ENCODE measurements at places on chromosomes 13 and 19.

DNA sequence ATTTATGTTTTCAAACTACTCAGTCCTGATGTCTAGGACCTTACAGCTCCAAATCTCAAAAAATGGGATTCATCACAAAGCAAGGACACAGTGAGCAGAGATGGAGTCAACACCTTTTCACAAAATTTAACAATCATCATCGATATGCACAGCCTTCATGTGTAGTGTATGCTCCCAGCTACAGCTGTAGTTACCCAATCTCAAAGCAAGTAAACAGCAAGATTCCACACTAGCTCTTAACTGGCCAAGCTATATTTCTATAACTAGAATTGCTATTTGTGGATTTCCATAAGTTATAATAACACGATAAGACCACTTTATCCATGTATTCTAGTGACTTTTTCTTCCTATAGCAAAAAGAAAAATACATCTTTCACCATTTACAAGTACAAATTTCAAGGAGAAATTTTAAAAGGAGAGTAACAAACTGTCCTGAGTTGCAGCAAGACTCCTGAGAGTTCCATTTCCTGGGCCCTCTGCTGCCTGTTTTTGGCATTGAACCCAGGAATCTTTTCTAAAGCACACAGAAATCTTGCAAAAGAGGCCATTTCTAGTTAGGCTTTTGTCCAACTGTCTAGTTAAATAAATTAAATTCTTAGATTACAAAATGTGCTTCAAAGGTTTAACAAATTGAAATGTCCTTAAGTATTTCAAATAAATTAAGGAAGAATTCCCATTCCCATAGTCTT is 460.6 kb downstream of the FGF14 start:
- DNase-seq = no peak

GRCh38 chr19:45471111-45471930 is 3.5 kb downstream of the FOSB start:
- DNase-seq = no peak

DNA sequence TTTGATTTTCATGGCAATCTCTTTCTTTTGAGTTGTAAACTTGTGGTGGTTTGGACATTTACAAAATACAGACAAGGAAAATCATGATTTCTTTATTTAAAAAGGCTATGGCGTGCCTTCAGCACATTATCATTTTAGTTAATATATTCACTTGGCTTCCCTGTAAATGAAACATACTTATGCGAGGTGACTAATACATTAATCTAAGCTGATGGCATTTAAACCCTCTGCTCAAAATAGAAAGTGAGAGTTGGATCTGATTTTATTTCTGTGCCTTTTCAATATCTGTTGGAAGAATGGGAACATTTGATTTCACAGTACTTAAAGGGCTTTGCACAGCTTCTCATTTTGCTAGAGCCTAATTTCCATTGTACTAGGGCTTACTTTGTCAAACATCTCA is 289.8 kb downstream of the MTUS2 start:
- DNase-seq = no peak

GRCh38 chr19:23758187-23759074 is at the start of gene ZNF681:
TSS of gene ZNF681 (minus strand) at chr19:23758891. CDS start at chr19:23758749, 142 bp downstream.
- DNase-seq = peak; percentile 59

DNA sequence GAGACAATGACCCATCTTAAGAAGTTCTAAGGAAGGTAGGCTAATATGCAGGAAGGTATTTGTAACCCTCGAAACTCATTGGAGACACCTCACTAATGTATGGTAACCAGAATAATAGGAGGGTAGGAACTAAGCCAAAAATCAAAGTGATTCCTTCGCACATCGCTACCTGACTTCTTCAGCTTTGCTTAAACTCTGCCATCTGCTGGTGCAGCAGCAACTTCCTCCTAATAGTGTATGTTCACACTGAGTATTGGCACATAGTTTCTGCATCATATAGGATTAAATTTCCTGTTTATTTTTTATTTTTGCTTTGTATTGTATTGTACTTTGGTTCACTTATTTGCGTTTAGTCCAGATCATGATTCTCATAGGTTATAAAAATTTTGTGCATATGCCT is 676.2 kb downstream of the GPC5 start:
- no peak for DNase-seq

GRCh38 chr19:13846557-13847406 is 30.2 kb upstream of the NANOS3 start:
- peak; percentile 79 for DNase-seq

GRCh38 chr19:807627-808422 is 10.6 kb downstream of the PTBP1 start:
- no peak for DNase-seq
